NCI-H226 (cell line): ENCODE measurements at places on chromosomes 4 and X.

DNA sequence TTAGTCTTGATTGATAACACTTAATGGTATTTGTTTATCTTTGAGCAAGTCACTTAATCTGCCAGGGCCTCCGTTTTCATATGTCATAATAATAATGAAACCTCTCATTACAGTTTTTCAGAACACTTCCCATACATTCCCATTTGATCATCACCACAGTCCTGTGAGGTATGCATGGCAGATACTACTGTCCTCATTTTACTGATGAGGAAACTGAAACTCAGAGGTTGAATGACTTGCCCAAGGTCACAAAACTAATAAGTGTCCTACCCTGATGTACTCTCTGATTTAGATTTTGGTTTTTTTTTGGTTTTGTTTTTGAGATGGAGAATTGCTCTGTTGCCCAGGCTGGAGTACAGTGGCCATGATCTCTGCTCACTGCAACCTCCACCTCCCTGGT lies 25.7 kb downstream of the ZFX start:
- DNase-seq = no peak

- no peak for DNase-seq
Measured at GRCh38 chr4:7075962-7076695, 8.3 kb upstream of the GRPEL1 start.

DNA sequence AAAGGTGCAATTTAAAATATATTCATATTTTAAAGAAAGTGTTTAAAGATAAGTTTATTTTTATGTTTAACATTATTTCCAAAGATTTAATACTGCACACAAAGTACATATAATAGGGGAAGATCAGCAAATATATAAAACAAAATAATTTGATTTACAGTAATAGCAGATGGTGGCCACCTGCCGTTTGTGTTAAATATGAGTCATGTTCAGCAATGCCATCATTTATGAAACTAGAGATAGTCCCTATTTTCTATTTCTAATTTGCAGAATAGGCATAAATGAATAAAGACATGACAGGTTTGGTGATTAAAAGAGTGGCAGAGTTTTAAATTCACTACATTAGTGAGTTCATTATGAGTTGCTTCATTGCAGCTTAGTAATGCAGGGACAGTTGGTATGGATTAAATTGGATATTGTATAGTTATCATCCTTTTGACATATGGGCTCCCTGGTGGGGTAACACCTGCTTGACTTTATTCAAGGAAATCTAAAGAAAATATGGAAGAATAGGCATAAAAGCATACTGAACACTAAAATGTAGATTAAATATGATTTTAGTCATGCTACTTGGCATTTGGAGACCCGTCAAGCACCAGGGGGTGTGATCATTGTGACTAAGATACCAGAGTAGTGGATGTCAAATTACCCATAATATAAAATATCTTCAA lies 78.8 kb upstream of the BANK1 start:
- no peak for DNase-seq

- DNase-seq = no peak
Measured at GRCh38 chr4:76705472-76705871, 192.5 kb downstream of the SOWAHB start.
